GM23248 (cell line): ENCODE measurements at places on chromosomes 11 and 22. TPM values are rescaled to one million over a fixed set of nuclear protein-coding genes. Genes with fewer than 3 reads are reported as not detected.

The OR52H1 gene
- not detected in 2 replicates for total RNA-seq

The PHOX2A gene
- not detected in 2 replicates for total RNA-seq

The PATE2 gene
- not detected in 2 replicates for total RNA-seq

The OR10A2 gene
- not detected in 2 replicates for total RNA-seq

The OR52L1 gene
- total RNA-seq = not detected in 2 replicates

The MAPK8IP1 gene
- 8.1 and 9.5 TPM in 2 replicates for total RNA-seq

The PRG3 gene
- not detected in 2 replicates for total RNA-seq

The VSIG10L2 gene
- total RNA-seq = not detected in 2 replicates

The FAM180B gene
- not detected in 2 replicates for total RNA-seq

The APOL4 gene
- not detected in 2 replicates for total RNA-seq

DNA sequence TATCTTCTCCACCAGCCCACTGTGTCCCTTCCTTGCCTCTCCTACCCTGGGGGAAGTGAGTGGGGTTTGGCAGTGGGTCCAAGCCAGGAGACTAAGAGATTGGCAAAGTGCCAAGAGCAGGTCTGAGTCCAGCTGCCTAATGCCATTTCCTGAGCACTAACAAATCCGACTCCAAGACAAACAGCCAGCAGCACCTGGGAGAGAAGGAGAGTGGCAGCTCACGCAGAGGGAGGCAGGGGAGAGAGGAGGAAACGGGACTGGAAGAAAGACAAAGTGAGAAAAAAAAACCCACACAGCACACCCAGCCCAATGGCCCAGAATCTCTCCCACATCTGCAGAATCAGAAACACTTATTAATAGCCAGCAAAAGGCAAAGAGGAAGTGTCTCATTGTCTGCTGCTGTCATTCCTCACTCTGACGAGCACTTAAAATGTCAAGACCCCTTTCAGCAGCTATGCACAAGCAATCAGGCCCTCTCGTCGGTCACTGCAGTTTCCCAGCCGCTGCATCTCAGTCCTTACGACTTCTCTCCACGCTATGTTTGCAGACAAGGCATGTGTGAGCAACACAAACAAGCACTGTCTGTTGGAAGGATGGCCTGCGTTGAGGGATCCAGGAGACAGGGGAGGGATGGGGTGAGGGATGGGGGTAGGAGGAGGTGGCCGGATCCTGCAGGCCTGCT is 558.4 kb upstream of the CADM1 start:
- H3K4me1 ChIP-seq = no peaks in the 10 kb centered on the region
- H3K4me3 ChIP-seq = no peak overlapping the region
- DNase-seq = no peak
- H3K27ac ChIP-seq = no peak overlapping the region
- no peaks in the 10 kb centered on the region for H3K36me3 ChIP-seq

DNA sequence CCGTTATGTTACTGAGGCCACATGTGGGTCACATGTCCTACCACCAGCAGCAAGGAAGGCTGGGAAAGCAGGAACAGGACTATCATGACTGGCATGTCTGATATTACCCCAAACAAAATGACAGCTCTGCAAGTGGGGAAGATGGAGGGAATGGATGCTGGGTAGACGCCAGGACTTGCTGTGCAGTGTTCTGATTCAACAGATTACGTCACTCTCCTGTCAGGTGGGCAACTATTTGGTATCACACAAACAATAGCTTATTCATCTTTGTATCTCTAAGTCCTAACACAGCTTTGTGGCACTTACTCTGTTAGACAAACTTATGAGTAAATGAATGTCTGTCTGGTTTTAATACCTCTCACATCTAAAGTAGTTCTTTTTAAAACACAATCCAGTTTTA is 105.2 kb downstream of the SPON1 start:
- H3K4me1 ChIP-seq = no peaks in the 10 kb centered on the region
- no peaks in the 10 kb centered on the region for H3K27me3 ChIP-seq
- DNase-seq = no peak
- no peak overlapping the region for H3K27ac ChIP-seq

- no peaks in the 10 kb centered on the region for H3K27me3 ChIP-seq
- H3K4me1 ChIP-seq = peaks cover 17% of the 10 kb centered on the region
- DNase-seq = no peak
- H3K4me3 ChIP-seq = no peak overlapping the region
Measured at GRCh38 chr11:113372309-113372708, 15.3 kb upstream of the ANKK1 start.

DNA sequence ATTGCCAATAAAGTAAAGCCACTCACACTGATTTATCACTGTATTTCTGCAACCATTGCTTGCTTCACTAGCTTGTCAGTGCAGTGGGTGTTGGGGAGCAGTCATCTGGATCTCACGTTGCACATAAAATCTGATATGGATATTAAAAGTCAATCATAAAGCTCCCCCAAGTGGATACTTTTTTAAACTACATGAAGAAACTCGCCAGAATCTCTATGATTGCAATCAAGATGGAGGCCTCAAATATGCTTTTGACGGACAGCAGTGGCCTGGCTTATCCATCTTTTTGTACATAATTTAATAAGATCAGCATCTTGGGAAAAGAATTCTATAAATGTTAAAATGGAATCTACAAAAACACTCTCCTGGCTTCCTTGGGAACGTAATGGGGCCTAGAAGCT is 137.7 kb downstream of the WT1 start:
- no peak overlapping the region for H3K27ac ChIP-seq
- H3K4me1 ChIP-seq = no peaks in the 10 kb centered on the region
- peak; percentile 67 for DNase-seq
- H3K36me3 ChIP-seq = no peaks in the 10 kb centered on the region
- peaks cover 14% of the 10 kb centered on the region for H3K27me3 ChIP-seq

- H3K4me3 ChIP-seq = no peak overlapping the region
- DNase-seq = no peak
- no peak overlapping the region for H3K27ac ChIP-seq
- H3K27me3 ChIP-seq = no peaks in the 10 kb centered on the region
- H3K36me3 ChIP-seq = peaks cover 5% of the 10 kb centered on the region; the same call in 1 of the 2 replicates
Measured at GRCh38 chr11:78216021-78216420, 27.3 kb downstream of the USP35 start.

DNA sequence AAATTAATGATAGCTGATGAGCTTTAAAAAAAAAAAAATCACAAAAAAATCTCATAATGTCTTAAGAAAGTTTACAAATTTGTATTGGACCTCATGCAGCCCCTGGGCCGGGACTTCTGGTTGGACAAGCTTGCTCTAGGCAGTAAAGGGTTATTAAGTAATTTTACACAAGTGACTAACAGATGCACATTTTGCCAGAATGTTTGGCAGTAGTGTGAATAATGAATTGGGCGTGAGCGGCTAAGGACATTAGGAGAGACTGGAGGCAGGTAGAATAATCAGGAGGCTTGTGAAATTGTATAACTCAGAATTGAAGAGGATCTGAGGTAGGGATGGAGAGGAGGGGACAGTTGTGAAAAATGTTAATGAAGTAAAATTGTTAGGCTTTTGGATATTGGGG is 77.4 kb downstream of the HIPK3 start:
- peaks cover 28% of the 10 kb centered on the region for H3K36me3 ChIP-seq
- DNase-seq = peak; percentile 29
- H3K27ac ChIP-seq = no peak overlapping the region
- peaks cover 12% of the 10 kb centered on the region for H3K4me1 ChIP-seq
- H3K4me3 ChIP-seq = no peak overlapping the region

- DNase-seq = no peak
- no peak overlapping the region for H3K4me3 ChIP-seq
- peaks cover 8% of the 10 kb centered on the region for H3K4me1 ChIP-seq
Measured at GRCh38 chr11:67027483-67027930, 4.6 kb downstream of the SYT12 start.

DNA sequence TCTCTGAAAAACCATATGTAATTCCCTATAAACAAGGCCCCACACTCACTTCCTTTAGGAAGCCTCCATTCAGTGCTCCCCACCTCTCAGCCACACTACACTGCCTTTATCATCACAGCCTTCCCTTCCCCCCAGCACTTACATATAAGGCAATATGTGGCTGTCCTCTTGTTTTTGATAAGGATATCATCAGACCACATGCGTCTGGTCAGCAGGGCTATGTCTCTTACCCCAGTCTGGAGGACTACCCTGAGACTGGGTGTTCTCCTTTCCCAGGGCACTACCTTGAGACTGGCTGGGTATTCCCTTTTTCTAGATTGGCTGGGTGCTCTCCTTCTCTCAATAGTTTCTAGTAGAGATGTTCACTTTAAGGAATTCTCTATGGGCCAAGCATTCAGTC is 7.8 kb downstream of the KCNE3 start:
- no peak overlapping the region for H3K27ac ChIP-seq
- no peaks in the 10 kb centered on the region for H3K27me3 ChIP-seq
- peaks cover 11% of the 10 kb centered on the region; the same call in 1 of the 2 replicates for H3K4me1 ChIP-seq
- DNase-seq = no peak
- H3K4me3 ChIP-seq = no peak overlapping the region

DNA sequence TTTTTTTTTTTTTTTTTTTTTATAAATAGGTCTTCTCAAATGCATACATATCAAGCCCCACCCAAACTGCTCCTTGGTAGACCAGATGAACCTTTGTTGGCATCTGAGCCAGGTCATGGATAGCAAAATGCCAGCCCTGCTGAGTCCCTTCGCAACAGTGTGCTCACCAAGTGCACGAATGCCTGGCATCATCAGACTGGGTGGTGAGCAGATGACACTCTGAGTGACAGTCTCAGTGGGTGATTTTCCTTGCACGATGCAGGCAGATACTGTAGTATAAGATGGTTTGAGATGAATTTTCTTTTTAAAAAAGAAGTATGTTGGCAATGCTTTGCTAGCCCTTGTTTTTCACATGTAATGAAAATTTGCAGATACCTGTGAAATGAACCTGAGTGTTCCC is 74.0 kb downstream of the RCN1 start:
- no peak overlapping the region for H3K27ac ChIP-seq
- no peaks in the 10 kb centered on the region for H3K36me3 ChIP-seq
- no peak for DNase-seq
- H3K4me3 ChIP-seq = no peak overlapping the region
- H3K4me1 ChIP-seq = no peaks in the 10 kb centered on the region

GRCh38 chr11:35725885-35726284 is 63.3 kb downstream of the TRIM44 start:
- H3K27ac ChIP-seq = no peak overlapping the region
- H3K4me1 ChIP-seq = no peaks in the 10 kb centered on the region
- H3K36me3 ChIP-seq = peaks cover 28% of the 10 kb centered on the region
- H3K4me3 ChIP-seq = no peak overlapping the region
- peak; percentile 63 for DNase-seq

DNA sequence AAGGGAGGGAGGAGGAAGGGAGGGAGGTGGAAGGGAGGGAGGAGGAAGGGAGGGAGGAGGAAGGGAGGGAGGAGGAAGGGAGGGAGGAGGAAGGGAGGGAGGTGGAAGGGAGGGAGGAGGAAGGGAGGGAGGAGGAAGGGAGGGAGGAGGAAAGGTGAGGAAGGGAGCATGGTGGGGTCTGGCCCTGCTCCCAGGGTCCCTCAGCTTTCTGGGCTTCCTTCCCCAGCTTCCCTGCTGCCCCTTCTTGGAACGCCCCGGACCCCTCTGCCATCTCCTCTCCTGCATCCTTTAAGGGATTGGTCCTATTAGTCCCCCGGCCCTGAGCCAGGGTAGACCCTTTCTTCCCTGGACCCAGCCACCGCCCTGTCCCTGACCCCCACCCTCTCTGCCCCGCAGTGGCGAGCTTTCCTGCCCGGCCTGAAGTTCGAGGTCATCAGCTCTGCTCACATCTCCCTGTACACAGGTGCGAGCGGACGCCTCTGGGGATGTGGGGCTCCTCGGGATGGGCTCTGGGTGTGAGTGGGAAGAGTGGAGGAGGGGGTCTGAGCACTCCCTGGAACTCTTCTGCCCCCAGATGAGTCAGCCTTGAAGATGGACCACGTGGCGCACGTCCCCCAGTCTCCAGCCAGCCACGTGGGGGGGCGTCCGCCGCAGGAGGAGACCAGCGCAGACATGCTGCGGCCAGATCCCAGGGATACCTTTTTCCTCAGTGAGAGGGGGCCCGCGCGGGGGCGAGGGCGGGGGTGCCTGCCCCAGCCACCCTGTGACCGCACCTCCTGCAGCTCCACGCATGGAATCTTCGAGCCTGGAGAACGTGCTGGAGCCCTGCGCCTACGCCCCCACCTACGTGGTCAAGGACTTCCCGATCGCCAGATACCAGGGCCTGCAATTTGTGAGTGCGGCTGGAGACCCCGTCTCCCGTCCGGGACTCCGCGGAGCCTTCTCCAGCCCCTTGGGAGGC is 6.0 kb downstream of the B4GALNT4 start:
- no peaks in the 10 kb centered on the region for H3K27me3 ChIP-seq
- no peak overlapping the region for H3K4me3 ChIP-seq
- H3K27ac ChIP-seq = no peak overlapping the region
- no peak for DNase-seq

- H3K27ac ChIP-seq = peak overlapping the region; percentile 89
- H3K4me1 ChIP-seq = peaks cover 38% of the 10 kb centered on the region
- DNase-seq = peak; percentile 85
- no peaks in the 10 kb centered on the region for H3K36me3 ChIP-seq
- H3K27me3 ChIP-seq = no peaks in the 10 kb centered on the region
Measured at GRCh38 chr22:26550498-26551033, 38.3 kb upstream of the TFIP11 start.

DNA sequence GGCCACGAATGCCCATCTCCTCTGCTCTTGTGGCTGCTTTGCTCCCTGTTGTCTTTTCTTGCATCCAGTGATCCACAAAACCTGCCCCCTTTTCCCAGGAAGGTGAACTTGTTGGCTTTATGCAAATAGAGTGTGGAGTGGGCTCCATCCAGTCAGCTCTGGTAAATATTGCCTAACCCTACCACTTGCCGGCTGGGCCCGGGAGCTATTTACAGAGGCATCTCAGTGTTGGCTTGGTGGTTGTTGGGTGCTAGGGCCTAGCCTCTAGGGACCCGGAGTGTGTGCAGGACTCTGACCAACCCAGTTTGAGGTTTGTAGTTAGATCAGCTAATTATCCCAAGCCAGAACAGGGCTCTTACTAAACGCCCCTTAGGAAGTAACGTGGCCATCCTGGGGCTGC is 40.8 kb upstream of the TLCD5 start:
- no peak for DNase-seq
- H3K4me1 ChIP-seq = peaks cover 11% of the 10 kb centered on the region
- H3K27me3 ChIP-seq = no peaks in the 10 kb centered on the region
- no peak overlapping the region for H3K27ac ChIP-seq
- H3K36me3 ChIP-seq = no peaks in the 10 kb centered on the region

- peaks cover 12% of the 10 kb centered on the region for H3K4me1 ChIP-seq
- peaks cover 14% of the 10 kb centered on the region for H3K36me3 ChIP-seq
- peak; percentile 69 for DNase-seq
- peak overlapping the region; percentile 81 for H3K27ac ChIP-seq
- no peaks in the 10 kb centered on the region for H3K27me3 ChIP-seq
Measured at GRCh38 chr22:31400023-31400397, 606 bp downstream of the DRG1 start.

GRCh38 chr11:43377389-43377788 is 18.7 kb downstream of the TTC17 start:
- H3K4me3 ChIP-seq = no peak overlapping the region
- DNase-seq = no peak
- peak overlapping the region; percentile 83; the same call in 1 of the 2 replicates for H3K27ac ChIP-seq
- H3K4me1 ChIP-seq = peaks cover 12% of the 10 kb centered on the region
- no peaks in the 10 kb centered on the region for H3K27me3 ChIP-seq

GRCh38 chr11:65525546-65526480 is 930 bp downstream of the SCYL1 start:
- no peak for DNase-seq
- peaks cover 24% of the 10 kb centered on the region for H3K36me3 ChIP-seq
- H3K4me1 ChIP-seq = peaks cover 18% of the 10 kb centered on the region
- no peaks in the 10 kb centered on the region for H3K27me3 ChIP-seq
- H3K4me3 ChIP-seq = peak overlapping the region; percentile 92
- peak overlapping the region; percentile 86 for H3K27ac ChIP-seq

GRCh38 chr22:28560046-28560742 is 119.4 kb downstream of the TTC28 start:
- H3K36me3 ChIP-seq = no peaks in the 10 kb centered on the region

GRCh38 chr11:75101424-75102128 is 4.9 kb upstream of the OR2AT4 start:
- H3K27ac ChIP-seq = no peak overlapping the region
- no peaks in the 10 kb centered on the region for H3K36me3 ChIP-seq
- no peak overlapping the region for H3K4me3 ChIP-seq
- peaks cover 43% of the 10 kb centered on the region for H3K27me3 ChIP-seq
- H3K4me1 ChIP-seq = peaks cover 13% of the 10 kb centered on the region; the same call in 1 of the 2 replicates
